Jurkat, Clone E6-1 (cell line): ENCODE measurements at places on chromosomes 16 and 17.

DNA sequence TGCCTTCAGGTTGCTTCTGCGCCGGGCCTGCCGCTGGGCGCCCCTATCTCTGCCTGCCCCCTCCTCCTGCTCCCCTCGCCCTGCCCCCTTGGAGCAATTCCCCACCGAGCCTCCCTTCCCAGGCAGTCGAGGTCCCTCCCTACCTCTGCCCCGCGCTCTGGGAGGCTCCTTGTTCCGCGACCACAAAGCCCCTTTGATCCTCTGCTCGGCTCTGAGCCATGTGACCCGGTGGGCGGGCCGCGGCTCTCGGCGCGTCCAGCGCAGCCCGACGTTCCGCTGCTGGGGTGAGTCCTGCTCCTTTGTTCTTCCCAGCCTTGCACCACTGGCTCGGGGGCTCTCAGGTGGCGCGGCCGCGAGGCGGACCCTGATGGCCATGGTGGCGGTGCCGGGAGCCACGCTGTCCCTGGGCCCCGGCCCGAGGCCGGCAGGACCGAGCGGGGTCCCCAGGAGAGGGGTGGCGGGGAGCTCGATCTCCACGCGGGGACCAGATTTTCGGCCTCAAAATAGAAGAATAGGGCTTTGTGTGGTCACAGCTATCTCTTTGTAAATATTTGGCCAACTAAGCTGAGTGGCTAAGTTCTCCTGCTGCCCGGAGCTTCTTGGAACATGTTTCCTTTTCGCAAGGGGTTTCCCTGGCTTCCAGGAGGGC is 310.6 kb downstream of the SEC14L1 start:
- peak; percentile 84 for DNase-seq

- no peak for DNase-seq
Measured at GRCh38 chr17:75039238-75039637, 7.5 kb downstream of the ATP5PD start.

DNA sequence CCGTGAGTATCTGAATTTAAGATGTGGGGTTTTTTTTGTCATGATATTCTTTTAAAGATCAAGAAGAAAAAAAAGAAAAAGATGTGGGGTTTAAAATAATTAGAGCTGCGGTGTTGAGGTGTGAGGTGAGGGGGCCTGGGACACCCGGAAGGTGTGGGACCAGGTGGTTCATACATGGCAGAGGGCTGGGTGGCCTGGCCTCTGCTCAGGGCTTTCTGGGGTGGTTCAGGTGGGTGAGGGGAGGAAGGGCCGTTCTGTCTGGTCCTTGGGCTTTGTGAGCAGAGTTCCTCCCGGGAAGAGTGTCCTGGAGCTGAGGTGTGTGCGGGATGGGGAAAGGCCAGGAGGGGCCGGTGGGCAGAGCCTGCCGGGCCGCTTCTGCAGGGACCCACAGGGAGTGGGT is 5.0 kb downstream of the PRSS27 start:
- DNase-seq, result no peak

DNA sequence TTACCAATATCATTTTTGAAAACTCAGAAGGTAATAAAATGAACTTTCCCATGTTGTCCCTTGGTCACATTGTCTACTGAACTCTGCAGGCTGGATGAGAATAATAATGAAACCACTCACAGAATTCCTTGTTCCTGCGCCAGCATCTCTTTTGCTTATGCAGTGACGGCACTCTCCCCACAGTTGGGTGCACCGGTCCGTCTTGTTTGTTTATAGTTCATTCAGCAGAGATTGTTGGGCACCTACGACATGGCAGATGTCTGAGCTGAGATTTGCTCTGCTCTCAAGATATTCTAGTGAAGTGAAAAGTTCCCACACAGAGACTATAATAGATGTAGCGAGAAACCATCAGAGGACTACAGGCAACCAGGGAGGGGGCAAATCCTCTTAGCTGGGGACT is 375.7 kb upstream of the CDH11 start:
- no peak for DNase-seq

DNA sequence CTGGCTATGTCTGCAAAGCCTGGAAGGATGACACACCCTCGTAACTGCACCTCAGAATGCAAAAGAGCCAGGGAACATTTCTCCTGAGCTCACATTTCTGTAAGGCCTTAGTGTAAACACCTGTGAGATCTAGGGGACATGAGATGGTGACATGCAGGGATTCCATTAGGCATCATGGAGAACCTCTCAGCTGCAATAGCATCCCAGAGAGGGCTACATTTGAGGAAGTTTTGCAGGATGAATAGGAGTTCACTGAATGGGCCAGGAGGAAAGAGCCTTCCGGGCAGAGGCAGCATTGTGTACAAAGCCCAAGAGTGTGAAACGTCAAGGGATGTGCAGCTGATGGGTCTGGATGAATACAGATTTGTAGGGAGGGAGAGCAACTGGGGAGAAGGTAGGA is 223.0 kb upstream of the RPL38 start:
- no peak for DNase-seq

GRCh38 chr17:43449470-43450248 is 34.1 kb upstream of the DHX8 start:
- DNase-seq, result no peak

DNA sequence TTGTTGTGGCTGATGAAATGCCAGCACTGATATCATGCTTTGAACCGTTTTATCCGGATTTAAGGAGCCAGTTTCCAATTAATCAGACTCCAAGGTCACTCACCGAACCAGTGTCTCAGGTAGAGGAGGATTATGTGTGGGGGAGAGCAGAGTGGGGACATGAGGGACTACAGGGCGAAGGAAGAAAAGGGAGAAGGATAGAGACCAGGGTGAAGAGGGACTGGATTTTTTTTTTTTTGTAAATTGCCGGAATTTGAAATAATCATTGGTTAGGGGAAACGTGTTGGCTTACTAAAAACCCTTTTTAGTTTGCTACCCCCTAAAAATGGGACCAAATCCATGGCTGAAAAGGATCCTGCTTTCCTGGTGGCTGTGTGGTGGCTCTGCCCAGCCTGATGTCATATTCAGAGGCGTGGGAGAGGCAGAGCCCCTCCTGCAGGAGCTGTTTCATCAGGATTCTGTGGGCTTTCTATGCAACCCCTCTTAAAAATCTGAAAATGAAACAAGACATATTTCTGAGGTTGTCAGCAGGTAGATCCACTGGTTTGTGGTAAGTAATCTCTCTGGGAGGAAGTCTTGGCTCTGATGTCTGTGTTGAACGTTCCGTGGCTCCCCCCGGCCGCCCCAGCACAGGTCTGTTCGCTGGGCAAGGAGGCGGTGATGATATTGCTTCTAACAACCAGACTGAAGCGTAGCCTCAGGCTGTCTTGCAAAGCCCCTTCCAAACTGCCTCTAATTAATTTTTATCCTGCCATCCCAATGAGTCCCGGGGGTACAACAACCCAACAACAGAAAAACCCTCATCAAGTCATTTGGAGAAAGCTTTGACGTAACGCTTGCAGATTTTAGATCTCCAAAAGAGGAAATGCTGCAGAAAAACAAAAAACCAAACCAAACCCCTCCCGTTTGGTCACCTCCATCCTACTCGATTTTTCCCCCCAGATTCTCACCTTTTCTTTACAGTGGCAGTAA is 143.0 kb upstream of the ZFHX3 start:
- peak; percentile 22 for DNase-seq

DNA sequence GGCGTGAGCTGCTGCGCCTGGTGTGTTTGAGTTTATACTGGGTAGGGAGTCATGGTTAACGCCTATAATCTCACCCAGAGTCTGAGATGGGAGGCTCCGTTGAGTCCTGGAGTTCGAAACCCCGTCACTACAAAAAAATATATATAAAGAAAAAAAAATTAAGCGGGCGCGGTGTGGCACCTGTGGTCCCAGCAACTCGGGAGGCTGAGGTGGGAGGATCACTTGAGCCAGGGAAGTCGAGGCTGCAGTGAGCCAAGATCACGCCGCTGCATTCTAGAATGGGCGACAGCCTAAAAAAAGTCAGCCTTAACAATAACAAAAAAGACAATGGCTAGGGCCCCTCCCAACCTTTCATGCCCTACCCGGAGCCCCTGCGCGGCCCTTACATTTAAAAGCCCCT is 17.2 kb upstream of the PRR14 start:
- DNase-seq, result no peak

DNA sequence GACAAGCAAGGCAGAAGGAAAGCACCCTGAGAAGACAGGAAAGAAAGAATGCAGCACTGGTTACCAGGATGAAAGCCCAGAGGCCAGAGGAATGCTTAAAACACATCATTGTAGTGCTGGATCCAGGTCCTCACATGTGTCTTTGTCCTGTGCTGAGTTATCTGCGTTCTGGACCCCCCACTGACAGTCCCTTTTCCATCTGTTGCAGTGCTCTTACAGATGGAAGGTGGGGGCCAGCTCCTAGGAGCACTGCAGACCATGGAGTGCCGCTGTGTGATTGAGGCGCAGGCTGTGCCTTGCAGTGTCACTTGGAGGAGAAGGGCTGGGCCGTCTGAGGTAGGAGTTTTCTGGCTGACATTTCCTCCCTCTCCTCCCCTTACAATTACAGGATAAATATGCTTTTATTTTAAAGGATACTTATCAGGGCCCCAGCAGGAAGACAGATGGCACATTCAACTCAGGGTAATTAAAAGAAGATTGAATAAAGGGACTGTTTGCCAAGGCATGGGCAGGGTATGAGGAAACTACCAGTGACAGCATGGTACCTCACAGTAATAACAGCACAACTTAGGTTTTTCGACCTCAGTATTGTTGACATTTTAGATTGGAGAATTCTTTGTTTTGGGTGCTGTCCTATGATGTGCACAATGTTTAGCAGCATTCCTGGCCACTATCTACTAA is 3.0 kb downstream of the EME1 start:
- no peak for DNase-seq

GRCh38 chr17:27630607-27631410 is at the start of gene LGALS9:
Gene LGALS9, plus strand, starts transcription at chr17:27631188. Its CDS starts 78 bp downstream, at chr17:27631266.
- DNase-seq, result peak; percentile 54

DNA sequence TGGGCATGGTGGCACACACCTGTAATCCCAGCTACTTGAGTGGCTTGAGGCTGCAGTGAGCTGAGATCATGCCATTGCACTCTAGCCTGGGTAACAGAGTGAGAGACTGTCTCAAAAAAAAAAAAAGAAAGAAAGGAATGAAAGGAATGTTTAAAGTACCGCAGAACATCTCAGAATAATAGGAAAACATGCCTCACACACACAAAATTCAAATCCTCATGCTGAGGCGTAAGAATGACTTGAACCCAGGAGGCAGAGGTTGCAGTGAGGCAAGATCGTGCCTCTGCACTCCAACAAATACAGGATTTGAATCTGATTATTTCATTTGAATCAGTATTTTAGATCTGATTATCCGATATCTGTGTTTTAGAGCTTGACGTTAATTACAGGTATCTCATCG is 21.3 kb upstream of the GAA start:
- no peak for DNase-seq

- no peak for DNase-seq
Measured at GRCh38 chr17:57293077-57293476, 36.8 kb downstream of the MSI2 start.

GRCh38 chr16:2040041-2040786 is 7.4 kb downstream of the NTHL1 start:
- DNase-seq, result no peak

- no peak for DNase-seq
Measured at GRCh38 chr16:30108059-30108850, 5.1 kb downstream of the GDPD3 start.

- DNase-seq, result no peak
Measured at GRCh38 chr17:72869630-72870029, 222.9 kb downstream of the SLC39A11 start.

GRCh38 chr16:4183237-4184037 is 58.4 kb downstream of the SRL start:
- DNase-seq, result peak; percentile 67
